ENCODE measurements at places on chromosomes 3 and 15. TPM values are rescaled to one million over a fixed set of nuclear protein-coding genes. Genes with fewer than 3 reads are reported as not detected.

PIF1 gene
- 0.73 TPM for total RNA-seq

CRYGS gene
- total RNA-seq: 1.2 TPM

CTXN2 gene
- total RNA-seq: not detected

CD200 gene
- total RNA-seq: 0.92 TPM

GABRR3 gene
- not detected for total RNA-seq

SCAMP5 gene
- 1.9 TPM for total RNA-seq

KNG1 gene
- total RNA-seq: 0.62 TPM

TATDN2 gene
- total RNA-seq: 15.1 TPM

All from Right ventricle myocardium inferior (tissue), 1 donor.